Stimulated activated CD8-positive, alpha-beta memory T cell treated with anti-CD3 and anti-CD28 coated beads, Interleukin-4, amount 100 ng/mL, for 4 hours (primary cell): ENCODE measurements at places on chromosomes 2 and 18.

- no peak for DNase-seq
Observed at GRCh38 chr2:16958266-16958665, 292.6 kb upstream of the CYRIA start.

DNA sequence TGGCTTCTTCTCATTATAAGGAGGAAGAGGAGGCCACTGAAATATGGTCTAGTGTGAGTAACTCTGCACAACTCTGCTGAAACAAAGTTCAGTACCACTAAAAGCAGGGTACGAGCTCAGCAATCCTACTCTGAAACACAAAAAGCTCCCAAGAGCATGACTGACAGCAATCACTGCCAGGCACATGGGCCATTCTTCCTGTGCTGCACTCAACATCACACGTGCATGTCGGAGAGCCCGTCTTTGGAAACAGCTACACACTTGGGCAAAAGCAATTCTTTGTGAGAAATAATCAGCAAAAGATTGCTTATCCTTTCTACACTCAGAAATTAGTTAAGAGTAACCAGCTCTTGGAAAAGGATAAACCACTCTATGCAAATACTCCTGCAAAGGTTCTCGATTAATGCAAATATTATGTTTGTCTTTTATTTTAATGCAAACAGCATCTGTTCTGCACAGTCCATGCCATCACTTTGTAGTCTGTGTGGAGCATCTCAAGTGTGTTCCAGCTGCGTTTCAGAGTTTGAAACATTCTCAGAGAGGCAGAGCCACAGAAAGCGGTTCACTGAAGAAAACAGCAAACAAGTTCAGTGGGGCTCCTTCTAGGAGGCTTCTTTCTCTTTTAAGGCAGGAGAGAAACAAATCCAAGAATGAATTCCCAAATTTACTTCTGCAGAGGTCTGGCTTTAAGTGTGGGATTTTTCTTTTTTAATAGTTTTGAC, 145.0 kb downstream of the HDAC4 start:
- DNase-seq, result no peak

DNA sequence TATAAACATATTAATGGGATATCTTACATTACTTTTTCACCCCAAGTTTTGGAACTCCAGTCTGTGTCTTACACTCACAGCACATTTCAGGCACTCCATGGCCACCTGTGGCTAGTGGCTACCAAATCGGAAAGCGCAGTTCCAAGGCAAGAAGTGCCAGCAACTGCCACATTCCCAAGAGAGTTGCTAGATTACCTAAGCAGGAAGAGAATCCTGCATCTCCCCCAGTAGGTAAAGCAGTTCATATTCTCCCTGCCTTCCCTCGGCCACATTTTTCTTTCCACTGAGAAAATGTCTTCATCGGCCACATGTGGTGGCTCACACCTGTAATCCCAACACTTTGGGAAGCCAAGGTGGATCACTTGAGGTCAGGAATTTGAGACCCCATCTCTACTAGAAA, 62.8 kb downstream of the MEX3C start:
- no peak for DNase-seq

DNA sequence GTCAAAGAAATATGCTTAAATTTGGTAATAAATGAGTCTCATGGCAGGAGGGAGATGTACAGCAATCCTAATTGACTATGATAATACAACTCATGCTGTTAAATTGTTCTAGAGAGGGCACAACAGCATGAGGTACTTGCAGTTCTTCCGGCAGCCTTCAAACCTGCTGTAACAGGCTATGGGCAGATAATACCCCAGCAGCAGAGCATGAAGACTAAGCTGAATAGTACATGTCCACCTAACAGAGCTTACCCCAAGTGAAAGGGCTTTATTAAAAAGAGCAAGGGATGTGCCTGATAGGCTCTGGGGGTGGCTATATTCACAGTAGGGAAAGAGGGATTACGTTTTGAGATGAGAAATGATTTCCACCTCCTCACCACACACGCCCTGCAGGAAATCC, 28.9 kb downstream of the MRO start:
- DNase-seq, result no peak

- no peak for DNase-seq
Observed at GRCh38 chr2:58794916-58795315, 553.8 kb upstream of the FANCL start.

- DNase-seq, result no peak
Observed at GRCh38 chr2:54966165-54966832, 84.0 kb downstream of the RTN4 start.

GRCh38 chr2:205965707-205966106, 120.3 kb downstream of the INO80D start:
- DNase-seq, result no peak

DNA sequence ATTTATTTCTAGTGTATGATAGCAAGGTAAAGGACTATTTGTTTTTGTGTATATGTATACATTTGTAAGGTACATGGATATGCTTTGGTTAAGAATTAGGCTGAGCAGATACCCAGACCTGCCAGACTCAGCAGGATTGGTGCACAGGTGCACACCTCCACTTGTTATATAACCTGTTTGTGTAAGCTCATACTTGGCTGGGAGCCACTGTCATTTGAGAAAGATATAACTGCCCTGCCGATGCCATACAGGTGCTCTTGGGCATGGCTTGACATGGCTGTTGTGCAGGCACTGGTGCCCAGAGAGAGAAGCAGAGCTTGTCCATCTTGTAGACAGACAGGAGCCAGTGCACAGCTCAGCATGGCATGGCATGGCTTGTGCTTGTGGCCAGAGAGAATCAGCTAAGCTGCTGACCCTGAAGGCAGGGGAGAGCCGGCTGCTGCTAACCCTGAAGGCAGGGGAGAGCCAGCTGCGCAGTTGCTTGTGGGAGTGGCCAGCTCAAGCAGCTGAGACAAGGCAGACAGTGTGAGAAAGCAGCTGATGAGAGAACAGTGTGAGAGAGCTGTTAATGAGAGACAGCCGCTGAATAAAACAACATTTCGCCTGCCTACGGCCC, 136.5 kb downstream of the RNF144A start:
- DNase-seq, result no peak

DNA sequence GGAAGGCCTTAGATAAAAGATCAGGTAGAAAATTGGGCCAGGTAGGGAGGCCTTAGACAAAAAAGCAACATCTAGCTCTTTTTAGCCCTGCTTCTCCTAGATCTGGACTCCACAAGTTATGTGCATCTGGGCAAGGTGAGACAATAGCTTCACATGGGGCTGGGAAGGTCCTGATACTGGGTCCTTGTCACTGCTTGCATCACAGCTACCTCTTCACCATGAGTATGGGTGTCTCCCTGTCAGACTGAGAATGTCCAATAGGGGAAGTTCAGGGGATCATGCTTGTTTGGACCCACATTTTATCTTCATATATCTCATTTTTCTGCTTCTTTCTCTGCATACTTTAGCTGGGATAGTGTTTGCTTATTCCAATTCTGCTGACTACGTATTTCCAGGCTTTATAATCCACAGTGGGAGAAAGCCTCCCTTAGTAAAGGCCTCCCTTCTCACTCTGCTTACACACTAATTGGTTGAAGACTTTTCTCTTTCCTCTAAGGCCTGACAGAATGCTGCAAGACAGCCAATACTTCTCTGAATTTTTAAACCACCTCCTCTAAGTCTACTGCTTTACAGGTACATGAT, 189.6 kb downstream of the CYRIA start:
- no peak for DNase-seq

DNA sequence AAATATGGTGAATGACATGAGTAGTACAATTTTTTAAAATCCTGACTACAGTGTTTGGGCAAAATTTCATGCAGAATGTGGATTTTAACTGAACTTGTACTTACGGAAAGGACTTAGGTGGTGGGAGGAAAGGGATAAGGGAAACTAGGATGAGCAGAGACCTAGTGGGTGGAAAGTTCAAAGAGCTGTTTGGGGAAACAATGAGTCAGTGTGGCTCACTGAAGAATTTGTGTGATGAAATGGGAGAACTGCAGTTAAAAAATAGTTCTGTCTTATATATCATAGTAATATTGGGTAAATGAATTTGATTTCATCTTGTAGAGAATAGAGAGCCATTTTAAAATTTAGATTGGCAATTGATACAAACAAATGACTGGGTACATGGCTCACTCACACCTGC, 220.1 kb upstream of the CTAGE1 start:
- no peak for DNase-seq

DNA sequence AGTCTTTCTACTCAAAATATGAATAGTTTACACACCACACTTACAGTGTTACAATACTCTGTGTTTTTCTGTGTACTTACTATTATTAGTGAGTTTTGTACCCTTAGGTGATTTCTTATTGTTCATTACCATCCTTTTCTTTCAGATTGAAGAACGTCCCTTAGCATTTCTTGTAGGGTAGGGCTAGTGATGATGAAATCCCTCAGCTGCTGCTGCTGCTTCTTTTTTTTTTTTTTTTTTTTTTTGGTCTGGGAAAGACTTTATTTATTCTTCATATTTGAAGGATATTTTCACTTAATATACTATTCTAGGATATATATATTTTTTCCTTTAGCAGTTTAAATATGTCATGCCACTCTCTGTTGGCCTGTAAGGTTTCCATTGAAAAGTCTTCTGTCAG, 29.0 kb upstream of the SERPINB2 start:
- no peak for DNase-seq

- DNase-seq, result no peak
Observed at GRCh38 chr2:237507512-237507911, 20.5 kb downstream of the MLPH start.

- no peak for DNase-seq
Observed at GRCh38 chr2:145228506-145228905, 708.6 kb upstream of the ZEB2 start.

GRCh38 chr2:150107816-150108215, 379.7 kb downstream of the RND3 start:
- no peak for DNase-seq

- DNase-seq, result no peak
Observed at GRCh38 chr2:16630463-16630862, 35.2 kb downstream of the CYRIA start.

DNA sequence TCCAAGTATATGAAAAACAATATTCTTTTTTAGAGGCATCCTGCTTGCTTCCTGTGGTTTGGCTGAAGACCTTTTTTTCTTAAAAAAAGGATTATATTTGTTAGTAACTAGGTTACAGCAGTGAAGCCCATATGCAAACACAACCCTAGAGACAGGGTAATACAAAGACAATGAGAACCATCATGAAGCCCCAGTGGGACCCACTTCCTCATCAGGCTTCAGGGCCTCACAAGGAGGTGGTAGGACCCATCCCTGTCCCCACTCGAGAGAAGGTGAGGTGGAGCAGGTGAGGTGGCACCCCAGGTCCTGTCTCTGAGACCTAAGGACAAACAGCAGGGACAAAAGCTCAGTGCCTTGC, 80.3 kb downstream of the EDAR start:
- DNase-seq, result no peak

DNA sequence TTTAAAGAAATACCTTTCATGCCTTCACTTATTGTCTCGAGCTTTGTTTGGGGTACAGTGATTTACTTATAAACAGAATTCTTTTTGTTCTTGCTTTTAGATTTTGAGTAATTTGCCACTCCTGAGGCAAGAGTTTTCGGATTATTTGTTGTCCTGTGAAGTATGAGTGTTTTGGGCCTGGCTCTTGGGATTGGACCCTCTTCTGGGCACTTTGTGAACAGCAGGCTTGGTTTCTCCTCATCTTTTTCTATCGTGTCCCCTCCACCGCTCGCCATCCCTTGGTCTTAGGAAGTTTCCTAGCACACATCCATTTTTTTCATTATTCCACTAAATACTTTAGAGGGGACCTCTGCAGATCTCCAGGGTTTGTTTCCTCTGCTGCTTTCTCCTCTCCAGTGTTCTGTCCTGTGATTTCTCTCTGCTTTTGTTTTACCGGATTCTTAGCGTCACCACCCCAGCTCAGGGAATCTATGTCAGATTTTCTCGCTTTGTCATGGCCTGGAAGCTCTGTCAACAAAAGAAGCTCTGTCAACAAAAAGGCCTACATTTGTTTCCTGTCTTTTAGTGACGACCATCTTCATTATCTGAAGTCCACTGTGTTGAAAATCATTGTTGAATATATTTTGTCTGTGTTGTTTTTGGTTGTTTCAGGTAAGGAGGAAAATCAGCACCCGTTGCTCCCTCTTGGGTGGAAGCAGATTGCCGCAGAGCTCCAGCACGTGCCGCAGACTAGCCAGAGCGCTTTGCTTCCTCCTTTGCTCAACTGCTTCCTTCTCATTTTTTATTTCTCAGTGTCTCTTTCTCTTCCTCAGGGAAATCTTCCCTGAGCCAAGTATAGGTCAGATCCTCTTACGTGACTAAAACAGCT, 27.8 kb downstream of the ANKRD62 start:
- no peak for DNase-seq

DNA sequence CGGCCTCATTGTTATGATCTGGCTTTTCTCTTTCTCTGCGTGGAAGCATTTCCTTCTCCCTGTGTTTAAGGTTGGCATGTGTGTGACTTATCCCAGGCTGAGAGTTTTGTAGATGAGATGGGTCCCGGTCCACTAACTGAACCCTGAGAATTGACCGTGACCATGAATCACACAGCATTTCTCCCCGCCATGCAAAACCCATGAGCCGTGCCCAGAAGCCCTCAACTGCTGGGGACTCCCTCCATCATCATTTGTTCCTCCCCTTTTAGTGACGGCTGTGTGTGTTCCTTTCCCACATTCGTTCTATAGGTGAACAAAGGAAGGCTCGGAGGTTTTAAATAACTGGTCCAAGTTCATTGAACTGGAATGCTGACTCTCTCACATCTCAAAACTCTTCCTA, 30.1 kb upstream of the TXNDC2 start:
- no peak for DNase-seq

DNA sequence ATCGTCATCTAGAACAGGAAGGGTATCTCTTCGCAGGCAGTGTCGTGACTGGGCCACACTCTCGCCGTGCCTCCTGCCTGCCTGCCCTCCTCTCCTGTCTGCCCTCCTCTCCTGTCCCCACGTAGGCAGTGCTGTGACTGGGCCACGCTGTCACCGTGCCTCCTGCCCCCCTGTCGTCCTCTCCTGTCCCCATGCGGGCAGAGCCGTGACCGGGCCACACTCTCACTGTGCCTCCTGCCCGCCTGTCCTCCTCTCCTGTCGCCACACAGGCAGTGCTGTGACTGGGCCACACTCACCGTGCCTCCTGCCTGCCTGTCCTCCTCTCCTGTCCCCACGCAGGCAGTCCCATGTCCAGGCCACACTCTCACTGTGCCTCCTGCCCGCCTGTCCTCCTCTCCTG, 51.4 kb downstream of the ZNF236 start:
- no peak for DNase-seq

DNA sequence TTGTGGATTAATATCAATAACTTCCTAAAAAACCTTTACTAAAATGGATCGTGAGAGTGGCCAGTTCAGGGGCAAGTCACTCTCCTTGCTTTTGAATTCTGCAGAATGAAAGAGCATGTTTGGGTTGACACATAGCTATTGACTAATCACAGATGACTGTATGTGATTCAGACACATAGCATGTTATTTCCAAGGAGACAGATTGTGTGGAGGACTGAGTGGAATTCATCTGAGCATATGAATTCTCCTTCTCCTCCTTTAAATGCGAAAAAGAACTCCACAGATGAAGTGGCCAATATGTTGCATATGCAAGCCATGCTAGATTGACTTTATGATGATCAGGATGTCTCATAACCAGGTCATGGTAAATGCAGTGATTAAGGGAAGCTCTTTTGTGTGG, 249.4 kb upstream of the FAM98A start:
- no peak for DNase-seq

GRCh38 chr2:157124731-157125130, 132.8 kb upstream of the GALNT5 start:
- DNase-seq, result no peak
